OCI-LY7 (cell line): ENCODE measurements at places on chromosomes 1 and 21. TPM values are rescaled to one million over a fixed set of nuclear protein-coding genes. Genes with fewer than 3 reads are reported as not detected.

DNA sequence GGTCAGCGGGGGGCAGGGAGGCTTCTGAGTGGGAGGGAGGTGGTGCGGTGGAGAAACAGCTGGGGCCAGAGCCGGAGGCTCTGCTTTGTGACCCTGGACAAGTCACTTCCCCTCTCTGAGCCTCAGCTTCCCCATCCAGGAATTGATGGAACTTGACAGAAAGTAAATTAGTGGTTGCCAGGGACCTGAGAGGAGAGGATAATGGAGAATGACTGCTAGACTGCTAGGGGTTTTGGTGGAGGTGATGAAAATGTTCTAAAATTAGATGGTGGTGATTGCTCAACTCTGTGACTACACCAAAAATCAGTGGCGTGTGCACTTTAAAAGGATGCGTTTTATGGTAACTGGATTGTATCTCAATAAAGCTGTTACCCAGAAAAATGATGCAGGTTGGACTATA lies 100.9 kb downstream of the ARHGEF10L start:
- DNase-seq: no peak

DNA sequence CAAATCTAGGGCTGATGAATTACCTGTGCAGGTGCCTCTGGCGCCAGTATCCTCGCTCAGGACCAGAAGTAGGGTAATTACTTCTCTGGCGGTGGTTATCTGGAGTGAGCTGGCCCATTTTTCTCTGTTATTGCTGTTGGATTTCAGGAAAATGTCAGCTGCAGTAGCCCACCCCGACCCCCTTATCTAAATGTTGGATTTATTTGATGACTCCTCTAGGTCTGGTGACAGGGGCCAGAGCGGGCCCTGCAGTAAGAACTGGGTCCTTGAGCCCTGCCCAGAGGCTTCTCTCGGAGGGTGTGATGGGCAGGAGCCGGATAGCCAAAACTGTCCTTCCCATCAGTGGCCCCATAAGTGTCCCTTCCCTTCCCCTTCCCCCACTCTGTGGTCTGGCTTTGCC lies 384.3 kb downstream of the PTPRU start:
- no peak for DNase-seq

DNA sequence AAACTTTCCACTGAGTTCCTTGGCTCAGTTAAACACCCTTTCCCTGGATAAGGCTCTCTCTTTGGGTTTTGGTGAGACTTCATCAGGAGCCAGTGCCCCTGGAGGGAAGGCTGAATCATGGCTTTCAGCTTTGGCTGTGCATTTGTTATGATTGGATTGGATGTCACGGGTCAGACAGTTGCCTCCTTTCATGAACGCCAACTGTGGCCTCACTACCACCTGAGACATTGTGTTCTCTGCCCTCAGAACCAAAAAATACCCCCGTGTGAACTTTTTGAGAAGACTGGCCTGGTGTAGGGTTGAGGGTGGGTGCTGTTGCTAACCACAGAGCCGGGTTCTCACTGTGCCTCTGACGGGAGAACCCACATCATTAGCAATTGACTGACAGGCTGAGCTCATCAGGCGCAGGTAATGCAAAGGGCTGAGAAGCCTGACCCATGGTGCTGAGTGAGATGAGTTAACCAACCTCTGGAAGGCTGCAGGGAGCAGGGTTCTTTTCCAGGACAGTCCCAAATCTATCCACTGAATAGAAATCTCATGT lies 65.6 kb downstream of the HHAT start:
- DNase-seq: no peak

DNA sequence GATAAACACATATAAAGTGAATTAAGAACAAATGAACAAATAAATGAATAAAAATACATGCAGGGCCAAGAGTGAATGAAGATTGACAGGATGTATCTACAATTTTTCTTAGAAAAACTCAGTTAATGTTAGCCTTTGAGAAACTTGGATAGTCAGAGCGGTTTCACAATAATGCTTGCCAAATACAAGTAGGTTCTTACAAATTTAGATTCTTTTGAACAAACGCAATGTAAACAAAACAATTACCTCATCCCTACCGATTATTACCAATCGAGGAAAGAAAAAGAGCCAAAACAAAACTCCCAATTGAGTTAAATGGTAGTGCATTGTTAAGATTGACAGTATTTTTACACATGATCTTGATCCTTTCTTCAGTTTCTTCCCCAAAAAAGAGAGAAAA lies 176.9 kb upstream of the DEPDC1 start:
- DNase-seq: no peak

GRCh38 chr1:229148041-229148671 lies 122.8 kb upstream of the RAB4A start:
- no peak for DNase-seq

DNA sequence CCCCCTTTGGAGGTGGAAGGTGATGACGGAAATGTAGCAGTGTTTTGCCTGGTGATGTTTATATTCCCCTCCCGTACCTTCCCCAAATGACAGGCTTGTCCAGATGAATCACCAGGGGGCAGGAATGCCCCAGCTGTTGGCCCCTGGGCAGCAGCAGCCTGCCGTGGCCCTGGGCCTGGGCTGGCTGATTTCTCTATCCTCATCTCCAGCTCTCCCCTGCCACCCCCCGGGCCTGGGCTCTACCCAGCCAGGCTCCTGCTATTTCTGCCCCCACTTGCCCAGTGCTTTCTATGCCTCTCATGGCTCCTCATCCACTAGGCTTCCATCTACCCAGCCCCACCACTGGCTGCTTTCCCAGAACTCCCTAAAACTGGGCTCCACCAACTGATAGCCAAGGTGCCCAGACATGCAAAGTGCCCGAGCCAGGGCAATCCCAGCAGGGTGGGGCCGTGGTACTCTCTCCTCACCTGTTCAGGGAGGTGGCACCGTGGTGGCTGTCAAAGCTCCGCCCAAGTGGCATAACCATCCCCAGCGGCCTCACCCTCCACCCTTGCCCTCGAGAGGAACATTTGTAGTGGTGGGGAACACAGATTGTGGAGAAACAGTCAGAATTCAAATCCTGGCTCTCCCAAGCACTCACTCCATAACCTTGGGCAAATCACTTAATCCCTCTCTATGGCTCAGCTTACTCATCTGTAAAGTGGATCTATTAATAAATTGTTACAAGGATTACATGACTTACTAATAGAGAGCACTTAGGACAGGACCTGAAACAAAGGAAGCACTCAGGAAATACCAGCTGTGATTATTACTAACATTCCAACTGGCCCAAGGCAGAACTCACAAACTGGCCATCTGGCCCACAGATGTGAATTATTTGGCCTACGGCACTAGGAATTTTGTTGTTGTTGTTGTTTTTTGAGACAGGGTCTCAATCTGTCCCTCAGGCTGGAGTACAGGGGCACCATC lies 12.8 kb upstream of the ECE1 start:
- DNase-seq: no peak

- no peak for DNase-seq
Observed at GRCh38 chr1:229853751-229854150, 213.3 kb upstream of the GALNT2 start.

GRCh38 chr1:74517599-74518051 lies 5.2 kb upstream of the LRRC53 start:
- DNase-seq: no peak

DNA sequence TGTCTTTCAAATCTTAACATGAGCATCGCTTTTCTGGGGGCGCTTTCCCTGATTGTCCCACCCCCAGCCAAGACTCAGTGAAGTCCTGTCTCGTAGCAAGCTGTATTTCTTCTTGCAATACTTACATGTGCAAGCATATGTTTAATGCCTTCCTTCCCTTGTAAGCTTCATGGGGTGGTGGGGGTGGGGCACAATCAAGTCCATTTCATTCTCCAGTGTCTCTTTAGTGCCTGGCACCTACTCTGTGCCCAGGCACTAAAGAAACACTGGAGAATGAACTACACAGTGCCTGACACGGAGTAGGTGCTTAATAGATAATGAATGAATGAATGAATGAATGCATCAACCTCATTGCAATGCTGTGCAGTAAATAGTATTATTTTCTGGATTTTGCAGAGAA lies 143.1 kb downstream of the PLPP3 start:
- no peak for DNase-seq

- DNase-seq: peak; percentile 55
Observed at GRCh38 chr1:113811156-113811887, 954 bp downstream of the RSBN1 start.

- peak; percentile 63 for DNase-seq
Observed at GRCh38 chr1:4422504-4423289, 231.7 kb upstream of the AJAP1 start.

DNA sequence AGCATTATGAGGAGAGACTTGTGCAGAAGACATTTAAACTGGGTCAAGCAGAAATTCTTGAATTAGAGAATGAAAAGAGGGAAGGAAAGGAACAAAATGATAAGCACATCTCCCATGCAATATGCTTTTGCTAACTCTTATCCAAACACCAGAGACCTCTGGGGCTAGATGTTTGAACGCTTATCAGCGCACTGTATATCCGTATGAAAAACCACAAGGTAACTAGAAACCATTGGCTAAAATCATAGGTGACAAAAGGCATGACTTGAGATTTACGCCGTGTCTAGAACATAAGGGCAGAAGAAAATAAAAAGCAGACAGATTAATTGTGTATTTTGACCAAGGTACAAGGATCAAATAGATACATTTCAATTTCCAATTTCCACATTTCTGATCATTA lies 38.0 kb upstream of the TIAM1 start:
- no peak for DNase-seq

GRCh38 chr1:106027871-106028270 lies 1028.6 kb upstream of the PRMT6 start:
- no peak for DNase-seq

DNA sequence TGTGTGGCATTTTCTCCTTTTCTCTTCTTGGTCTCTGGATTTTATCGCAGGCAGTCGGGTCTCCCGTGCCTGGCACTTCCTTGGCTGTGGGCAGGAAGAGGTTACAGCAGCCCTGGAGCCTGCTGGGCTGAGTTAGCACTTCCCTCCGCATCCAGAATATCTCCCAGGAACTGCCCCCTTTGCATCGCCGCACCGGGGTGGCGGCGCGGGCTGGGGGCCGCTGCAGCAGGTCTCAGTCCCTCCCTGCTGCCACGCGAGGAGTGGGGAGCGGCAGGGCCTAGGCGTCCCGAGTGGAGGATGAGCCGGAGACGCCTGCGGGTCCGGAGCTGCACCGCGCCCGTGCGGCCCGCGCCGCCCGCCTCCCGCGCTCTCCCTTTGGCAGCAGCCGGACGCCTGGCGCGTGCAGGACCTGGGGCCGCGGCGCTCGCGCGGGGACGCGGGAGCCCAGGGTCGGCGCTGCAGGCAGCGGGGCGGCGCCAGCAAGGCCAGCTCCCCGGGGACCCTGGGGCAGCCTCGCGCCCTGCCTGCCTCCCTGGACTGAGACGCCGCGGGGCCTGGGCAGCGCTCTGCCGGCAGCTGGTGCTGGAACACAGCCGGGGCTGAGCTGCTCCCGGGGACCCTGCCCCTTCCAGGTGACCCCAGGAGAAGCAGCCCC lies 192.8 kb downstream of the PRDM2 start:
- DNase-seq: no peak

DNA sequence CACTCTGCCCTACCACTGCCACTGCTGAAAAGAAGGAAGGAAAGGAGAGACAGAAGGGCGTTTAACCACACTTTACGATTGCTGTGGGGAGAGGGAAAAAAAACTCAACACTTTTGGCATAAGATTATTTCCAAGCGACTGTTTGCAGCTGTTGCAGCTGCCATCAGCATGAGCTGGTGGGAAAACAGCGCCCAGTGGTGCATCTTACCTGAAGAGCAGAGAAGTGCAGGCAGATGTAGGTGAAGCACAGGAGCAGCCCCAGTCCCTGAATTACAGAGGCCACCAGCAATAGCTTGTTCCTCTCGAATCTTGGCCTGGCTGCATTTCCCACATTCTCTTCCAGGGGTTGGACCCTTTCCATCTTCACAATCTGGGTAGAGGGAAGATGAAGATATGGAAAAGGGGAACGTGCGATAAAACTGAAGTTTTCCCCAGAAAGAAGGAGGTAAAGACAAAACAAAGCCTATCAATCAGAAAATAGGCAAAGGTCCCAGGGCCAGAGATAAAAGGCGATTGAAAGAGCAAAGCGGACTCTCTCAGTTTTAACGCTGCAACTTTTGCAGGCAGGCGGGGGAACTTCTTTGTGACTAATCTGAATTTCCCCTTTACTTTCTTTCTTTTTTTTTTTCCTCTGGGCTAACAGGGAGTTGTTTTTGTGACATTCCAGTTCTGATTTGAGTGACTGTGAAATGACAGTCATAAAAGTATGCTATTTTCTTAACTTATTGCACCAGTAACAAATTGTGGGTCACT lies at the start of gene TNFSF4:
Gene TNFSF4 (minus strand): TSS at position 516 of the 753 bp plus-strand sequence. CDS start 155 bp downstream, at position 361.
- DNase-seq: no peak

DNA sequence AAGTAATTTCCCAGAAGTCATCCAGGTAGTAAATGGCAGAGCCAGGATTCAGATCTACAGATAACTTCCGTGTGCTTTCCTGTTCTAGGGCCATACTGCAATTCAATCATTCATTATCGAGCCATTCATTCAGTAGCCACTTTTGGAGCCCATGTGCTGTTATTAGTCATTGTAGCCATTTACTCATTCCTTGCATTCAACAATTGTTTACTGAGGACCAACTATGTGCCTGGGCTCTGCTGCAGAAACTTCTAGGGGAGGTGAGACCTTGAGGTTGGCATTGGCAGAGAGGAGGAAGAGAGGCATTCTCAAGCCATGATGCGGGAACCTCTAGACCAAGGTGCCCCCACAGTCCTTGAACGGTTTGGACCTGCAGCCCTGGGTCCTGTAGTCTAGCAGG lies 27.9 kb downstream of the EPHB2 start:
- no peak for DNase-seq

GRCh38 chr21:17679002-17679600 lies 66.4 kb upstream of the BTG3 start:
- peak; percentile 75 for DNase-seq

- no peak for DNase-seq
Observed at GRCh38 chr1:63928186-63929105, 154.6 kb downstream of the ROR1 start.

GRCh38 chr1:88922214-88922613 lies 30.8 kb upstream of the GTF2B start:
- DNase-seq: no peak

GRCh38 chr1:81264976-81265375 lies 535.8 kb upstream of the ADGRL2 start:
- DNase-seq: no peak

- DNase-seq: no peak
Observed at GRCh38 chr1:180386745-180387367, 115.5 kb downstream of the ACBD6 start.

GRCh38 chr1:47919113-47919833 lies 77.9 kb downstream of the TRABD2B start:
- DNase-seq: no peak

DNA sequence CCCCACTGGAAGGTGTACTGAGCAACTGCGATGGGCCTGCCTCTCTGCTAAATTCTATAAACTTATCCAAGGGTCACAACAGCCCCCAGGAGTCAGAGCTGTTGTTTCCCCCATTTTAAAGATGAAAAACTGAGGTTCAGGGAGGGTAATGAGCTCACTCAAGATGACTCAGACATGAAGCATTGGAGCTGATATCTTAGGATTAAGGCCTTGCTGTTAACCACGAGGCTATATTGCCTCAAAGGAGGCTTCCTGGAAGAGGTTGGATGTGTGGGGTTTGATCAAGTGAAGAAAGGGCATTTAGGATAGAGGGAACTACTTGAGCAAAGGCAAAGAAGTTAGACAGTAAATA lies 6.7 kb downstream of the LDLRAP1 start:
- no peak for DNase-seq

- no peak for DNase-seq
Observed at GRCh38 chr1:180268556-180269075, 38.6 kb downstream of the LHX4 start.

UBE4B gene
- total RNA-seq: 40.7 and 40.9 TPM in 2 replicates

DR1 gene
- 90.4 and 102 TPM in 2 replicates for total RNA-seq

KIF21B gene
- total RNA-seq: 65.7 and 72.5 TPM in 2 replicates

AADACL4 gene
- not detected in 2 replicates for total RNA-seq

DENND2C gene
- total RNA-seq: 0.93 and 1.6 TPM in 2 replicates

TMCC2 gene
- 5.2 and 6.2 TPM in 2 replicates for total RNA-seq

ETV3L gene
- total RNA-seq: not detected in 2 replicates

AIRE gene
- not detected in 2 replicates for total RNA-seq

BSDC1 gene
- 41.8 and 42.5 TPM in 2 replicates for total RNA-seq

TMEM82 gene
- total RNA-seq: not detected in 2 replicates
